Stimulated activated CD4-positive, alpha-beta T cell treated with anti-CD3 and anti-CD28 coated beads, Interleukin-2, amount 100 ng/mL, for 4 hours (primary cell): ENCODE measurements at places on chromosomes 12 and 14.
A peak's percentile ranks its signal among the peaks of the same experiment; 100 is the strongest.

DNA sequence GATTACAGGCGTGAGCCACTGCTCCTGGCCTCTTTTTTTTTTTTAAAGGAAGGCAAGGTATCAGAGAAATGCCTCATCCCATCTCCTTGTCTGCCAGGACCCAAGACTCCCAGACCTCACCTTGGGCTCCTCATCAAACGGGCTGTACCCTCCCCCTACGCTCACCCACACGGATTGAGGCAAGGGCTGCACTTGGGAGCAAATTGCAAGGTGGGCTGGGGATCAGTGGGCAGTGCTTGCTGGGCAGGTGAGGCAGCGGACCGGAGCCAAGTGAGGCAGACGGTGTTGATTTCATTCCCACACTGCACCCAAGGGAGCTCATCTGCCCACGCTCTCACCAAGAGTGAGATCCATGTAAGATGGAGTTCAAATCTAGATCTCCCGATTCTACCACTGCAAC, 41.0 kb upstream of the DICER1 start:
- no peak for DNase-seq

DNA sequence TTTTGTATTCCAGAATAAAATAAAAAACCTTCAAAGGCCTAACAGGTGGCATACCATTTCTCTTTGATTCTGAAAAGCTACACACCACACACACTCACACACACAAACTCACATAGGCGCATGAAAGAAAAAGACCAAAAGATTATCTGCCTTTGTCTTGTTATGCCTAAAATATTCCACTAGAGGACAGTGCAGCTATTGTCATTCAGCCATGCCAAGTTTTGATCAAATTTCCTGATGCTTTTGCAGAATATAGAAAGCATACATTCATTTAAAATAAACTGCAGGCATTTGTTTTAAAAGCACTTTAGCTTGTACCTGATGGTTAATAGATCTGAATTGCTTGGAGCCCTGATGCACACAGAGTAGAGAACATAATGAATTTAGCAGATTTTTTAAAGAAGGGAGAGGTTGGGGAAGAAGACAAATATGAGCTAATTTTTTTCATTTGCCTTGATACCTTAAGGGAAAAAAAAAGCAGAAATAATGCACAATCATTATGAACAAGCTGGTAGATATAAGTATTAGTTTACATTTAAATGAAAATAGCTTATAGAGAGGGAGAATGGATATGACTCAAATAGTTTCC, 1766.9 kb upstream of the SEL1L start:
- no peak for DNase-seq

DNA sequence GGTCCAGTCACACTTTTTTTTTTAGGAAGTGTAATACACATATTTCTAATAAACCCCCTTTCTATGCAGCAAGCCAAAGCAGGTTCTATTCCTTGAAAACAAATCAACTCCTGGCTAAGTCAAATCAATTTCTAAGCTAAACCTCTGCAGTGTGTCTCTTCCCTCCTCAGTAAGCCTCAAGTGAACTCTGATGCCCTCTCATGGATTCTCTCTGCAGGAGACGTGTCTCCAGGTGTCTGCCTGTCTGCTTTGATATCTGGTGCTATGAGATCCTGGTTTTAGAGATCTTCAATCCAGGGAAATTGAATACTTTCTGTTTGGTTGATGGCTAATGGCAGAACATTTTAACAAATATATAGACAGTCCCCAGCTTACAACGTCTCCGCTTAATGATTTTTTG, 791.7 kb downstream of the AACS start:
- DNase-seq = no peak

GRCh38 chr14:55449116-55449515, 8.7 kb upstream of the TBPL2 start:
- no peak for DNase-seq

DNA sequence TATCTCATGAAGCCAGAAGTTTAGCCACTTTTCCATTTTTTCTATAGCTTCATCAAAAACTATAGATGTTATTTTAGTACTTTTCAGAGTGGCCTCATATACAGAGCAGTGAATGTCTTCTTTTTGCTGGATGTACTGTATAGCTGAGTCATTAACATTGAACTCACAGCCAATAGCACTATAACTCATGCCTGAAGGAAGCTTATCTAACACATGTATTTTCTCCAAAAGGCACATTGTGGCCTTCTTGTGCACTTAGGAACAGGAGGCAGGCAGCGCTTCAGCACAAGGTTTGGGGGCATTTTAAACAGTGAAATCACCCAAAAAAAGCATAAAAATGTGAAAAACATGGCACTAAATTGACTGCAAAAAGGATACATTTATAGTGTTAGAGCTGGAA, 336.8 kb upstream of the TMTC1 start:
- DNase-seq = no peak

DNA sequence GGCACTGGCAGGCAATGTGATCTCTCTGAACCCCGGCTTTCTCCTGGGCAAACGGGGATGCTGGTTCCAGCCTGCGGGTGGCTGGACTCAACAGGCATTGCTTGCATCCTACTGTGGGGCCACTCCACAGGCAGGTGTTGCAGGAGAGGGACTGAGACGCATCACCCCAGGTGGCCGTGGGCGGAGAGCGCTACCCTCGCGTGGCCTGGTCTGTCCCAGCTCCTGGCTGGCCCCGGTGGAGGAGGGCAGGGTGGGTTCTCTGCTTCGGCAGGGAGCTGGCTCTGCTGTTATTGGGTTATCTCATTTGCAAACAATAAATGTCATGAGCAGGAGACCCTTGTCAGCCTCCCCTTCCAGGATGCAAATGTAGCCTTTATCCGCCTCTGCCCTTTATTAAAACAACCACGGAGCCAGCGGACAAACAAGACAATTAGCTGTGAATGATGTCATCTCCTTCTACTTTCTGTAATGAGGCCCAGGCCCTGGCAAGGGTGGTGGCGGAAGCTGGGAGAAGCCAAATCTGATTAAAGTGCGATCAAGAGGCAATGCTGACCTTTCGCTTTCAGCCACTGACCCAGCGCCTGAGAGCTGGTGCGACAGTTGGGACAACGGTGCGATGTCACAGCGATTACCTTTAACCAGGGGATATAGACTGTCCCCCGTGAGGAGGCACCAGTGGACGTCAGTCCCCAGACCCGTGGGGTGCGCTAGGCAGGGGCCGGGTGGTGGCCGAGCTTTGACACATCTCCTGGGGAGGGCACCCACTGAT, 161.8 kb downstream of the KIF26A start:
- DNase-seq = no peak

- no peak for DNase-seq
These were observed 23.3 kb downstream of the TPCN1 start for GRCh38 chr12:113244478-113244958.

DNA sequence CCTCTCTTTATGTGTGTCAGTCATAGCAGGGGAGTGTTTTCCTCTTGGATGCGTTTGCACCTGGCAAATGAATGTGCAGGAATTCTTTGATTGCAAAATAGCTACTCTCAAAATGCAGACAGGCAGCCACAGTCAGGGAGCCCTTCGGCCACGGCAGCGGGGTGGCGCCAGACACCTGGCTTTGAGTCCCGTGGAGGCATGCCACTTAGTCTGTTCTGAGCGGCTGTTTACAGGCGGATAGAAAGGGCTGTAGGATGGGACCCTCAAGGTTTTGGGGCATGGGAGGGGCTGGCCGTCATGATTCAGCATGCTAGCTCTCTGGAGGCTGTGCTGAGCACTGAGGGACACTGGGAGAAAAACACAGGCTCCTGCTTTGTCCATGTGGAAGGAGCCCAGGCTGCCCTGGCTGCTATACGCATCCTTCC, 117.1 kb downstream of the SLC25A47 start:
- DNase-seq = peak; percentile 16

DNA sequence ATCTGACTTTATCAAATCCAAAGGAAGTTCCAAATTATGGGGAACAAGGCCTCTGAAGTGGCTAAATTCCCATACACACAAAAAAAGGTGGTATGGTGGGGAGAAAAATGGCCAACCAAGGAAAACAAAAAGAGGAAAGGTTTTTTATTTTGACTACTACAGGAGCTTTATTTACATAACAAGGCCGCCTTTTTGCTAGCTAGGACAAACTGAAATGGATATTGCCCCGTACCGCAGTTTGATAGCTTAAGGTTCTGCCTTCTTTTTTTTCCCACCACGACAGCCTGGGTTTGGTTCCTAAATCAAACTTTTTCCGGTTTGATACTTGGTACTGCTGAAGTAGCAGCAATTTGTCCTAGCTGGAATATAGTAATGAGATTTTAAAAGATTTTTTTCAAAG, 66.8 kb downstream of the COX16 start:
- no peak for DNase-seq

DNA sequence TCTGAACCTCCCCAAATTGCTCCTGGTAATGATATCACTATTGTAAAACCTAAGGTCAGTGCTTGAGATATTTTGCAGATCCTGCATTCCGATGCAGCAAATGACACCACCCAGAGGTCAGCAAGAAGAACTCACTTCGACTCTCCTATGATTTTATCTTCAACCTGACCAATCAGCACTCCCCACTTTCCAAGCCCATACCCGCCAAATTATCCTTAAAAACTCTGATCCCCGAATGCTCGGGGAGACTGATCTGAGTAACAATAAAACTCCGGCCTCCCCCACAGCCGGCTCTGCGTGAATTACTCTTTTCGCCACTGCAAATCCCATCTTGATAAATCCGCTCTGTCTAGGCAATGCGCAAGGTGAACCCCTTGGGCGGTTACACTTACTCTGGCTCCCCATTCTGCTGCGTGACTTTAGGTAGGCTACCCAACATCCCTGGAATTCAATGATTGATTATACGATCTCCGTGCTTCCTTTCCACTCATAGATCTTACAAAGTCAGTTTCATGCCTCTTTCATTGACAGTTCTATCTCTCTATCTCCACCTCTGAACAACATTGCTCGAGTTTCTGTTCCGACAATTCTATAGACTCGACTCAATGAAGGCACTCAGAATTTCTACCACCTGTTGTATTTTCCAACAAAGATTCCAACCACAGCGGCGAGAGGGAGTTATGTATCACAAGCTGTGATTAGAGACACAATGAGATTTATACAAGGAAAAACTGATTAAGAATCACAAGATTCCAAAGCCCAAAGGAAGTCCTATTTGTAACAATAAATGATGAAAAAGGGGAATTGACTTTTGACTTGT, 939 bp downstream of the NPC2 start:
- no peak for DNase-seq

GRCh38 chr12:125564753-125565152, 499.5 kb downstream of the AACS start:
- DNase-seq = no peak

DNA sequence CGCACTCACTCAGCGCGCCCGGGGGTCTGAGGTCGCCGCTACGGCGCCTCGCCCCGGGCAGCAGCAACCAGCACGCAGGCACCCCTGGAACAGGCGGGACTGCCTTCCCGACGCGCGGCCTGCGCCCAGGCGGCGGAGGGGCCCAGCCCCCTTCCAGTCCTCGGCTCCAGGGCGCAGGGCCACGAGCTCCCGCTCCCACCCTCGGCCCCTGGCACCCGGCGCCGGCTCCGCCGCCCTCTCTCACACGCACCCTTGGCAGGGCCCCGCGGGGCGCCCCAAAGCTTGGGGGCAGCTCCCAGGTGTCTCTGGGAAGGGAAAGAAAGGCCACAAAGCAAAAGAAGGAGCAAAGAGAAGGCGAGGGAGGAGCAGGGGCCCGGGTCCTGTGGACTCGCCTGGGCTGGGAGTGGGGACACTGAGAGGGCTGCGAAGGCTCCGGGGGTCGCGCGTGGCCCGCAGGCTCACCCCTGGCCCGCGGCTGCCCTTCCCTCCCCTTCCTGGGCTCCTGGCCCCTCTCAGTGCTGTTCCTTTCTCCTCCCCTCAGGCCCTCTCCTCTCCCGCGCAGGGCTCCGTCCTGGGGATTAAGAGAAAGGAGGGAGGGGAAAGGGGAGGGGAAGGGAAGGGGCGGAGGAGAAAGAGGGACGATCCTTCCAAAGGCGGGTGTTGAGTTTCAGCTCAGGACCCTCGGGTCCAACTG, 907 bp upstream of the EFS start:
- no peak for DNase-seq

GRCh38 chr12:89250636-89251035, 101.7 kb downstream of the DUSP6 start:
- no peak for DNase-seq

DNA sequence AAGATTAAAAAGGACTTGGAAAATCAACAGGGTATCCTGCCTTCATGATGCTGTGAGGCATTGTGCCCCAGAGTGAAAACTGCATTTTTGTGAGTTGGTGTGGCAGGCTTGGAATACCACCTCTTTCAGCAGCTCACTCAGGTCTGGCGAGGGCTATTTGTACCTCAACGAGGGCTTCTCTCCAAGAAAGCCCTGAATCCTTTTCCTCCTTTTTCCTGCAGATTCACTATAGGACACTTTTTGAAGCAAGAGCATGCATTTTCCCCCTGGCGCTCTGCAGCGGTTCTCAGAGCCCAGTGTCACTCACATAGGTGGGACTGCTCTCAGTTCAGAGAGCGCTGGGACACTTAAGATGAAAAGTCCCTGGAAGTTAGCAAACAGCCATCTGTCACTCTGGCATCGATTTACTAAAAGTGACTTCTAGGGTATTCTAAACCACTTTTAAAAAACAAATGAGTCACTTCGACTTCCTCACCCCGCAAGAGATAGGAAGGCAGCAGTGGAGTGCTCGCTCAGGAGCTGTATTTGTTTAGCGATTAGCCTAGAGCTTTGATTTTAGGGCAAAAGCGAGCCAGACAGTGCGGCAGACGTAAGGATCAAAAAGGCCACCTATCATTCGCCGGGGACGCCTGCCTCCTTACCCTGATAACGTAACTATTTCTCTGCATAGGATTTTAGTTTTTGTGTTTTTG, 782 bp upstream of the LGR5 start:
- no peak for DNase-seq

DNA sequence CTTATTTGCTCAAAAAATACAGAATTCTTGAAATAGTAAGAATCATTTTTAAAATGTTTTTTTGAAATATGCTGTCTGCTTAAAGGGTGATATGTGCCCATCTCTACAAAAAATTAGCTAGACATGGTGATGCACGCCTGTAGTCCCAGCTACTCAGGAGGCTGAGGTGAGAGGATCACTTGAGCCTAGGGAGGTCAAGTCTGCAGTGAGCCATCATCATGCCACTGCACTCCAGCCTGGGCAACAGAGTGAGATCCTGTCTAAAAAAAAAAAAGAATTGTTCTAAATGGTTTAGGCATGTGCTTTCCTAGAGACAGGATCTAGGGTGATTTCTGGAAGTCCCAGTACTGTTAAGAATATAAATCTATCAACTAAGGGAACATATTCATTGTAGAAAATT, 75.6 kb upstream of the HECTD1 start:
- no peak for DNase-seq

DNA sequence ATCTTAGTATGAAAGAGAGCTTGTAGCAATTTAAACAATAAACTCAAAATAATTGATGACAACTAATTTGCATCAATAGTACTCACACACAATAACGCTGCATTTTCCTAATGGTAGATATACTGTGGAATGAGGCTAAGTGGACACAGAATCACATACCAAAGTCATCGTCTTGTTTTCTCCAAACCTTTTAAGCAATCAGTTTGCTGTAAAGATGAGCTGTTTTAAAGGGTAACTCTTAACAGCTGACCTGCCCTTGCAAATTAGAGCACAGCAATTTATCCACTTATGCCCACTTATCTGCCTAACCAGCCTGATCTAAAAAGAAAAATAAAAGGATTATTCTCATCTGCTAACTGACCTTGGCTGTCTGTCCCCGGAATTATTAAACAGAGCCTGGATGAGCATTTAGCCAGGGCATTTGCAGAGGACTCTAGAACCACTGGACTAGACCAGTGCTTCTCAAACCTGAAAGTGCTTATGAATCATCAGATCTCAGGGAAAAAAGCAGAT, 174.3 kb upstream of the BCL2L14 start:
- no peak for DNase-seq
